ENCODE measurements at places on chromosomes 5 and 9.

DNA sequence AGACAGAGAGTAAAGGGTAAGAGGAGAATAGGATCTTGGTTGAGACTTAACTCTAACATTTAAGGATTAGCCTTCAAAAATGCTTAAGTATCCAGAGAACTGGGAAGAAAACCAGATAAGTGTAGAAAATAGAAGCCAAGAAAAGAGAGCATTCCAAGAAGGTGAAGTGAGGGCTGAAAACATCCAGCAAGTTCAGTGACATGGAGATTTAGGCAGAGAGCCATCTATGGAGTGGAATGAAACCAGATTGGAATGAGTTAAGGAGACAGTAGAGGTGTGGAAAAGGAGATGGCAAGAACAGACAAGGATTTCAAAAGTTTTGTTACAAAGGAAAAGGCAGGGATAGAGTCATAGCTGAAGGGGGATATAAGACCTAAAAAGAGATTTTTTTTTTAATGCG is 188.1 kb downstream of the TRPM3 start:
- no peak for DNase-seq

GRCh38 chr5:59358005-59358861 is 535.3 kb downstream of the PDE4D start:
- peak; percentile 60 for DNase-seq

- DNase-seq, result no peak
Measured at GRCh38 chr5:142506046-142506445, 179.8 kb downstream of the FGF1 start.

DNA sequence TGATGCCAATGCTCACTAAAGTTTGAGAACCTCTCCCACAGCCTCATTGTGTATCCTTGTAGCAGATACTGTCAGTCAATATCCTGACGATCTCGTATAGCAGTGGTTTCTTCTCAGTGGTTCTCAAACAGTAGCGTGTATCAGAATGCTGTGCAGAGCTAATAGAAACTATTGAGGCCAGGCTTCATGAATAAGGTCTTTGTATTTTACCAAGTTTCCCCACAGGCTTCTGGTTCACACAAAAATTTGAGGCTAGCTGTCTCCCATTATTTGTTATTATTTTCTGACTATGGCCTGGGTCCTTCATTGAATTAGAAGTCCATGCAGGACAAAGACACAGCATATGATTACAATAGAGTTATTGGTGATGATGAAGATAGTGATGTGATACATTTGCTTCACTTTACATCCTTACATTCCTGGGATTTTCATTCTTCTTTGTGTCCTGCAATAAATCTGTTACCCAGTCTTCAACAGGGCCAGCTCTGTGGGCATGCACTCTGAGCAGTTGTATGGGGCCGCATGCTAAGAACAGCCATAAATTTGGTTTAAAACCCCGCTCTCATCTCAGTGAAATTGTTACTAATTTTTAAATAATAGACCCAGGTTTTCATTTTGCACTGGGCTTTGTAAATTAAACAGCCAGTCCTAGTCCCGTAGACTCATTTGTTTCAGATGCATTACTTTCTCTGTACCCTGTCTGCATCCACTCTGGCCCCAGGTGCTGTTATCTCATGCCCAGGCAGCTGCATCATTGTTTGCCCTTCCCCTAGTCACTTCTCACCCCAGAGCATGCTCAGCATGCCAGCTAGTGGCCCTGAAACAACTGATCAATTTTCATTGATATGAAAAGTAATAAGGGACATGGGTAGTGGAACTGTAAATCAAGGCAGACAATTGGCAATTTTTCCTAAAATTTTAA is 199.9 kb upstream of the PIK3R1 start:
- no peak for DNase-seq

- DNase-seq, result no peak
Measured at GRCh38 chr9:82558855-82559630, 503.9 kb downstream of the RASEF start.

DNA sequence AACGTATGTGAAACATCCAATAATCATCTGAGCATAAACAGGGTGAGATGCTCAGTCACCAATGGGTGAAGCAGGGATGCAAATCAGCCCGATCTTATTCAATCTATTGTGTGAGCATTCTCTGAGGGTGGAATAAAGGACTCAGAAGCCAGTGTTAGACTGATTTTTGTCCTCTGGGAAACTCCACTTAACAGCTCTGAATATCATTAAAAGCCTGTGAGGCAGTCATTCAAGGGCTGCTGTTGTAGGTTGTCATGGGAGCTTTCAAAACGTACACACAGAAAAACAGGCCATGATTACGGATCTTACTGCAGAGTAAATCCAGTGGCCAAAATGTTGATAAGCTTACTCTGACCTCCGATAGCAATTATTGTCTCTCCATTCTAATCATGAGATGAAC is 266.5 kb upstream of the EFNA5 start:
- DNase-seq, result no peak

GRCh38 chr9:28155067-28155466 is 581.8 kb upstream of the C9orf72 start:
- DNase-seq, result no peak

- DNase-seq, result no peak
Measured at GRCh38 chr5:136491806-136492205, 126.5 kb upstream of the TRPC7 start.

Data from myocyte (in vitro differentiated cells).